ENCODE measurements at places on chromosomes 7 and 10.
A peak's percentile ranks its signal among the peaks of the same experiment; 100 is the strongest.

- no peak for DNase-seq
Measured at GRCh38 chr7:123329988-123330643, 130.3 kb upstream of the SLC13A1 start.

DNA sequence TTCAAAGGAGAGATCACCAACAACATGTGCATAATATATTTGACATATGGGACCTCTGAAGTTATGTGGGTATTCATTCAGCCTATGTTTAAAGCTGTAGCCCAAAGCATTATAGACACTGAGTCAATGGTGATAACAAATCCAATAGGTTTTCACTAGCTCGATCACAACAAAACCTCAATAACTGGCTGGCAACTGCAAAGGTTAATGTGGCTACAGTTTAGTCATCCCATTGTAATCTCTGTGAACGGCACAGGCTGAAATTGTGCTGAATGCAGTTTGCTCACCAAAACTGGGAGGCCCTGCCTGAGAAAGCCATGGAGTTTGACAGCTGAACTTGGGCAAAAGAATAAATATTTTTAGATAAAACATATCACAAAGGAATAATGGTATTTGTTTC lies 152.4 kb upstream of the ADO start:
- DNase-seq = no peak

DNA sequence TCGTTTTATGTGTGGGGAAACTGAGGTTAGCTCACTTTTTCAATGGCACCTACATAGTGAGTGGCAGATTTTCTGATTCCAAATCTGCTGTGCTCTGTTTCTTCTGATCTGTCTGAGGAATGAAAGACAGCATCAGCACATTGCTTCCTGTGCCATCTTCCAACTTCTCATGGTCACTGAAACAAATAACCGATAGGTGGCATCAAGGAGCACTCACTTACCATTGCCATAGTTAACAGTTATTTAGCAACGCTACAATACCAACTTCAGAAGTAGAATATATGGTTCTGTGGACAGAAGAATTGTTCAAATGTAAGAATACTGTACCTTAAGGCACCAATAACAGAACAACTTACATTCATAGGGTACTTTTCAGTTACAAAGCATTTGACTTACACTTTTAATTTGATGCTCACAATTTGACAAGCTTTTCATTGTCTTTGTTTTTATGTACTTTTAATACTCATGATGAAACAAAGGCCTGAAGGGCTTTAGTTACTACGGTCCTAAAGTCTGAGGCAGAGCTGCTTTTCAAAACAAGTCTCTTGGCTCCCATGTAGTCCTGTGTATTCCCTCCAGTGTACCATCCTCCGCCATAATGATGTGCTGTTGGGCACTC lies 228.9 kb upstream of the TCF7L2 start:
- no peak for DNase-seq

- peak; percentile 14 for DNase-seq
Measured at GRCh38 chr7:107609811-107610261, 29.8 kb downstream of the BCAP29 start.

DNA sequence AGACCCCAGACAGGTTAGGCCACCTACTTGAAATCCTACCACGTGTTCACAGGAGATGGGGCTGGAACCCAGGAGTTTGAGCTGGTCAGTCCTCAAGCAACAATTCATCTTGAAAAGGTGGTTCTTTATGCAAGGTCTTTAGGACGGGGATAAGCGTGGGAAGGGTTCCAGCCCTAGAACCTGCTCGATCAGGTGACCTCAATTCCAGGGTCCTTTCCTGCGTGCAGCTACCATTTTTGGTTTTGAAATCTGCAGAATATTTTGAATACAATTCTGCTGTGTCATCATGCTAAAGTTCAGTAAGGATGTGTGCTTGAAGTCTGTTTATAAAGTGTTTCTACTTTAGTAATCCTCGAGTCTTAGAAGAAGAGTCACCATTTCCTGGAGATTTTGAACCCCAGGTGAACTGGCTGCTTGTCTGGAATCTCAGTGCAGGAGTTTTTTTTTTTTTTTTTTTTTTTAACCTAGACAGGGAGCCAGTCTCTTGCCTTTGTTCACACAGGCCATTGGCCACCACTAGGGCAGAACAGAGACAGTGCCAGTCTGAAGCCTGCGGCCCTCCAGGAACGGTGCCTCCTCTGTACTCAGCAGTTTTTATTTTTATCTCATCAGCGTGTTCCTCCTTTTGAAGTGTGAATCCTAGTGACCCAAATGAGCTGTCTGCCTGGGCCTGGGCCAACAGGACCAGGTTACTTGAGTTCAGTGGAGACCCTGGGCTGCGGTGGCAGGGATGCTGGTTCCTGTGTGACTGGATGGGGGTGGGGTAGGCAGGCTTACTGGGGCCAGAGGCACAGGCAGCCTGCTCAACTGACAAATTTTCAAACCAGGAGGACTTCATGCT lies 54.6 kb downstream of the EEPD1 start:
- DNase-seq = no peak

DNA sequence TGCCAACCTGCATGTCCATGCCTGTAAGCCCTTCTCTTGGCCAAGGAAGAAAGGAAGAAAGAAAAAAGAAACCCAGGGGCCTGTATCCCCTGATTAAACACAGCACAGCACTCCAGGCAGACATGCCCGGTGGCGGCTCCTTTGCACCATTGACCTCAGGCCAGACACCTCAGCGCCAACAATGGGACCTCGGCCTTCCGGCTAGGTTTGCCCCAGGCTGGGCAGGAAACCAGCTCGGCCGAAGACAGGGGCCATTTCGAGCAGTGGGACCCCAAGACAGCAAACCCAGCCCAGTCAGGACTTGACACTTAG lies 2.8 kb downstream of the HOXA10 start:
- no peak for DNase-seq

- no peak for DNase-seq
Measured at GRCh38 chr7:94436700-94437099, 42.0 kb downstream of the COL1A2 start.

DNA sequence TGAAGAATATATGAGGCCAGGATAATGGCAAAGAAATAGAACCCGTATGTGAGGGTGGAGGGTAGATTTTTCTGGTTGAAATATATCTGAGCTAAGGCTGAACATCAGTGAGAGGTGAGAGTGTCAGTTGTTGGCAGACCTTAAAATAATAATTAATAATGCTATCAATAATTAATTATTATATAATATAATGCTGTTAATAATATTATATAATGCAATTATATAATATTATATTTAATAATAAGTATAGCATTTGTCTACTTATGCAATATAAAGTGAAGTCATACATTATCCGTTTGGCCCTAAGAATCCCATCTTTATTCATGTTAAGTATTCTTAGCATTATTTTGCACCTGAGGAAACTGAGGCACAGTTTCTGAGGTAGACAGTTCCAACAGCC lies 269.9 kb upstream of the FZD8 start:
- DNase-seq = no peak

DNA sequence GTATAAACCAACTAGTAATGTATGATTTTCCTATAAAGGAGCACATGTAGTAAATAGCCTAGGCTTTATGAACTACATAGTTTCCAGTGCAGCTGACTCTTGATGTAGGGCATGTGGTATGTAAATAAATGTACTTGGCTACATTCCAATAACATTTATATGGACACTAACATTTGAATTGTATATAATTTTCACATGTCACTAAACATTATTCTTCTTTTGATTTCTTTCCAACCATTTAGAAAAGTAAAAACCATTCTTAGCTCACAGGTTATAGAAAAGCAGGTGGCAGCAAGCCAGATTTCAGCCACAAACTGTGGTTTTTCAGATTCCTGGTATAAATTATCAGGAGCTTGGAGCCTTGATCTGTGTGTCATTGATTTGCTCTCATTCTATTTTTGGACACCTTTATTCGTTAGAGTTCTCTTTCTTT lies 1182.0 kb downstream of the CNTNAP2 start:
- peak; percentile 78 for DNase-seq

DNA sequence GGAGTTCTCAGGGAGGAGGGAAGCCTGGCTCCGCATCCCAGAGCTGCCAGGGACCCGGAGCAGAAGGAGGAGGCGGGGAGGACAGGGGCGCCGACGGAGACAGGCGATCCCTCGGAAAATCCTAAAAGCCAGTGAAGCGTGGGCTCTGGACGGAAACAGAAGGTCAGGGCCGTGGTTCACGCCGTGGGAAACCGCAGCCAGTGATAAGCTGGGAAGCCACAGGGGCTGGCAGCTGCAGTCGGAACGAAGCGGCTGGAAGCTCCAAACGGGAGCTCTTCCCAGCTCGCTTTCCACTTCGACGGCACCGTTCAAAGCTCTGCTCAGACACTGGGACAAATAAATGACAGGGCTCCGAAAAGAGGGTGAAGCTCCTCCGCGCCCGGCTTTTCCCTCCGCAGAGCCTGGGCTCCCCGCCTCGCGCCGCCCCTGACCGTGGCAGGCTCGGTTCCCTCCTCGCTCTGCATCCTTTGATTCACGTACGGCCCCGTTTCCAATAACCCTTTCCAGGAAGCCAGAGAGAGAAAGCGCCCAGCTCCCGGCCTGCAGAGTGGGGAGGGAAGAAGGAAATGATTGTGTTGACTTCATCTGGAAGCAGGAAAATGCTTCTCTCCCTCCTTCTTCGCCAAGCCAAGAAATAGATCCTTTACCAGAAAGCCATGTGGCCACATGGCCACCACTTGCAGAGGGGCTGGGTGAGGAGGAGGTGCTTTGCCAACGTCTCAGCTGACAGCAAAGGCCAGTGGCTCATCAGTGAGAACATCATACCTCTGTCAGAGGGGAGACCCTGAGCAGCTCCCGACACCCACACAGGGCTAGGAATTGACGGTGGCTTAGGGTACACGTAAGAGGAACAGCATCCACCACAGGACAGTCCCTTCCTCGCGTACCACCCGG lies 57.4 kb downstream of the ADRB1 start:
- peak; percentile 13 for DNase-seq

GRCh38 chr7:17963281-17963680 lies 23.0 kb upstream of the SNX13 start:
- DNase-seq = no peak

GRCh38 chr7:102253973-102254370 lies 32.7 kb upstream of the SH2B2 start:
- DNase-seq = no peak

GRCh38 chr7:123193235-123193634 lies 6.5 kb downstream of the SLC13A1 start:
- DNase-seq = no peak
